Skin of body (tissue), 3 donors: ENCODE measurements at places on chromosomes 4 and X.

DNA sequence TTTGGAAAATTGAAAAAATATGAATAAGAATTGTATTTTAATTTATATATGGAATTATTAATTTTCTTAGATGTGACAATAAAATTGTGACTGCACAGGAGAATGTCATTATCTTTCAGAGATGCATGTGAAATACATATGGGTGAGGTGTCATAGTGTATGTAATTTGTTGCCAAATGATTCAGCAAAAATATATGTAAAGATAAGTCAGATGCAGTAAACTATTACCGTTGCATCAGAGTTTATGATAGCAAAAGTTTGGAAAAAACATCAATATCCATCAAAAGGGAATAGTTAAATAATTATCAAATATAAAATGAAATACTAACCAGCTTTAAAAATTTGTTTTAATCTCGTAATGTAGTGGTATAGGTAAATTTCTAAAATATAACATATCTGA is 10.4 kb upstream of the SLC7A11 start:
- no peak for DNase-seq

DNA sequence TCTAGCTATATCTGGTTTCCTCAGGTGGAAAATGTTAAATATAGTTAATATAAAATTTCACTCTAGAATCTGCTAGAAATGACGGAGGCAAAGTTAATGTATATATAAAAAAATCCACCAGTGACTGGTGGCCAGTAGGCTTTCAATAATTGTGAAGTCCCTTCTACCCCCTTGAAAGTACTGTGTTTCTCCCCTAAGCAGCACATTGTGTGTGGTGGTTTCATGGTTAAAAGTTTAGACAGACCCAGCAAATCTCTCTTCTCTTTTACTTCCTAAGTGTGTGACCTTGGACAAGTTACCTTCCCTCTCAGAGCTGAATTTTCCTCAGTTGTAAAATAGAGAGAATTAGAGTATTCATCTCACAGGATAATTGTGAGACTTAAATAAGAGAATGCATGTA is 600 bp upstream of the HEPH start:
- no peak for DNase-seq

DNA sequence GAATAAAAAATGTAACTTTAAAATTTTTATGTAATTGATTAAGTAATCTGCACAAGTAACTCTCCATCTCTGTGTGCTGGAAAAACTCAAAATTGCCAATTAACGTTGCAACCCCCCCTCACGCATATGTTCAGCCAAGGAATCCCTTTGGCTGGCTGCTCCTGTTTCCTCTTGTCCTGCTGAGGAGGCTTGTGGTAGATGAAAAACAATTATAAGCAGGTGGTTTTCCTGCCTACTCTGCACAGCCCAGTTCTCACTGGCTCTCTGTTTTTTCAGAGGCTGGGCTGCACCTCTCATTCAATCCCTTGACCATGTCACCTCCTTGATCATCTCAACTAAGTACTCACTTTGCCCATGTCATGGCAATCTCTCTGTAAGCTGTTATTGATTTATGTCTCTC is 1068.4 kb downstream of the ARAP2 start:
- no peak for DNase-seq

- DNase-seq: no peak
Observed at GRCh38 chr4:2497931-2498330, 29.0 kb downstream of the RNF4 start.

- DNase-seq: peak; percentile 56
Observed at GRCh38 chr4:10106421-10107039, 10.1 kb downstream of the WDR1 start.

GRCh38 chr4:81628489-81628888 is 156.8 kb upstream of the RASGEF1B start:
- no peak for DNase-seq

DNA sequence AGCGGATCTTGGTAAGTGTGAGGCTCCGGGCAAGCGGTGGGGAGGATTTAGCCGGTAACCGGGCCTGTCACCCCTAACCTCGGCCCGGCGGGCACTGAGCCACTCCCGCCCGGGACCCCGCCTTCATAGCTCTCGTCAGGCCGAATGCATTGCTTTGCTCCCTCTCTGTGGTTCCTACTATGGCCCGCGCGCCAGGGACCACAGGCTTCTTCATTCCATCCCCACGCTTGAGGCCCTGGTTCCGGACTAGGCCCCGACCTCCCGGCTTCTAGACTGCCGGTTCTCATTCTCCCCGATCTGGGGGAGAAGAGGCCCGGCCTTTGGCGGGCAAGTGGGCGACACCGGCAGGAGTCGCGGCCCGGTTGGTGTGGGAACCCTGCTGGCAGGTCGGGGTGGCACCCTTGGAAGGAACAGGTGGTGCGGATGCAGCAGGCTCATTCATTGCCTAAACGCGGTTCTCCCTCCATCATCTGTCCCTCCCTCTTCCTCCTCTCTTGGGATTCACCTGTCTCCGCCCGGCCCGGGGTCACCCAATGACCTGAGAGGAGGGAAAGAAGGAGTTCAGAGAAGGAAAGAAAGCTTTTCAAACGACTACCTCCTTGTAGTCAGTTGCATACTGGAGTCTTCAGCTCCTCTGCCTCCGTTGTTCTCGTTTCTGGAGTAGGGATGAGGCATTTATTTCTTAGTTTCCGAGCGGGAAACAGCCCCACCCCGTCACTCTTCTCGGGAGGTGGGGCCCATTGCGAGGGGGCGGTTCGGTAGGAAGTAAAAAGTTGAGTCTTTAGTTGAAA is at the start of gene NDUFC1:
NDUFC1 (minus strand) TSS at position 657 of the 791 bp plus-strand sequence. CDS start 6,679 bp downstream, outside the sequence.
- DNase-seq: peak; percentile 52

DNA sequence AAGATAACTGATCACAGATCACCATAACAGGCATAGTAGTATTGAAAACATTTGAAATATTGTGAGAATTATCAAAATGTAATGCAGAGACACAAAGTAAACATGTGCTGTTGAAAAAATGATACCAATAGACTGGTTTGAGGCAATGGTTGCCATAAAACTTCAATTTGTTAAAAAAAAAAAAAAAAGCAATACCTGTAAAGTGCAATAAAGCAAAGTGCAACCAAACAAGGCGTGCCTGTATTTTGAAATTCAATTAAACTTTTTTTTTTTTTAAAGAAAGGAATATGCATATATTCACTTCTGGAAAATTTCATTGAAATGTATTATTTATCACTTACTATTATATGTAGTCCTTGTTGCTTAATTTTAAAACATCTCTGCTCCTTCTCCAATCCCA is 27.7 kb downstream of the TMEM154 start:
- no peak for DNase-seq

- DNase-seq: no peak
Observed at GRCh38 chr4:76279462-76279861, 27.1 kb upstream of the STBD1 start.

DNA sequence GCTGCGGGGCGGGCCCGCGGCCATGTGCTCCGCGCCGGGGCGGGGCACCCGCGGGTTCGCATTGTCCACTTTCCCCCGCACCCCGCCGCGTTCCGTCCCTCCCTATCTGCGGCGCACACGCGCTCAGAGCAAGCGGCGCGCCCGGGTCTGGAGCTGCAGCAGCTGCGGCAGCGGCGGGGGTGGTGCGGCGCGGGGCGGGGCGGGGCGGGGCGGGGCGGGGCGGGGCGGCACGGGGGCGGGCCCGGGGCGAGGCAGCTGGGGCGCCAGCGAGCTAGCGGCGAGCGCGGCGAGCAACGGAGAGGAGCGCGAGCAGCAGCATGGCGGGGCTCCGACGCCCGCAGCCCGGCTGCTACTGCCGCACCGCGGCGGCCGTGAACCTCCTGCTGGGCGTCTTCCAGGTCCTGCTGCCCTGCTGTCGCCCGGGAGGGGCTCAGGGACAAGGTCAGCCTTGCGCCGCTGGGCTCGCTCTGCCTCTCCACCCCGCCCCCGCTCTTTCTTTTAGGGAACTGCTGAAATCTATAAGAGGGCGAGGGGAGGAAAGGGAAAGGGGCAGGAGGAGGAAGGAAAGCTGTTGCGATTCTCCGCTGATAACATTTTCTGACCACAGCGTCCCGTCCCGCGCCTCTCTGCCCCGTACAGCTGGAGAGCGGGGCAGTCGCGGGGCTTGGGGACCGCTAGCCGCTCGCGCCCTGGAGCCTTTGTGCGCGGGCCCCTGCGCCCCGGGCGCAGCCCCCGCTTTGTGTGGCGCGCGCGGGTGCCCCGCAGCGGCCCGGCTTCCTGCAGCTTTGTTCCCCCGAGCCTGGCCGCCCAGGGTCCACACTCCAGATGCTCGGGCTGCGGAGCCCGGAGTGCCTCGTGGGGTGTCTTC is at the start of gene TMEM131L:
TMEM131L (plus strand) TSS at position 280 of the 868 bp plus-strand sequence; CDS start at position 318, 38 bp downstream.
- peak; percentile 79 for DNase-seq

- DNase-seq: no peak
Observed at GRCh38 chr4:164948975-164949374, 28.5 kb downstream of the TRIM61 start.

- DNase-seq: no peak
Observed at GRCh38 chrX:8987672-8988250, 46.2 kb downstream of the FAM9B start.

DNA sequence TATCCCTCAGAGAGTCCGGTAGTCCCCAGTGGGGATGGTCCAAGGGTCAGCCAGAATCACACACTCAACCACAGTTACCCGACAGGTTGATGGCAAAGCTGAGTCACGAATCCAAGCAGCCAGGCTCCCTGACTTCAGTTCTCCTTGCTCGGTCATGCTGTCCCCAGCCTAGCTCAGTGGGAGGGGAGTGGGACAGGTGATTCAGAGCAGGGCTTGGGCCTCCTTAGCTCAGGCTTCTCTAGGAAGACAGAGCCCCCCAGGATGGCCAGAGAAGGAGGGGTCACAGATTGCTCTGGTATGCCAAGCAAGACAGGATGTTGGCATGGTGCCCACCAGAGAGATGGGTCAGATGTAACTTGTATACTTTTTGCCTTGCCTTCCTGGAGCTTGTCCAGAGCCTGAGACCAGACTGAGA is 66.5 kb downstream of the EFNB1 start:
- DNase-seq: peak; percentile 11

DNA sequence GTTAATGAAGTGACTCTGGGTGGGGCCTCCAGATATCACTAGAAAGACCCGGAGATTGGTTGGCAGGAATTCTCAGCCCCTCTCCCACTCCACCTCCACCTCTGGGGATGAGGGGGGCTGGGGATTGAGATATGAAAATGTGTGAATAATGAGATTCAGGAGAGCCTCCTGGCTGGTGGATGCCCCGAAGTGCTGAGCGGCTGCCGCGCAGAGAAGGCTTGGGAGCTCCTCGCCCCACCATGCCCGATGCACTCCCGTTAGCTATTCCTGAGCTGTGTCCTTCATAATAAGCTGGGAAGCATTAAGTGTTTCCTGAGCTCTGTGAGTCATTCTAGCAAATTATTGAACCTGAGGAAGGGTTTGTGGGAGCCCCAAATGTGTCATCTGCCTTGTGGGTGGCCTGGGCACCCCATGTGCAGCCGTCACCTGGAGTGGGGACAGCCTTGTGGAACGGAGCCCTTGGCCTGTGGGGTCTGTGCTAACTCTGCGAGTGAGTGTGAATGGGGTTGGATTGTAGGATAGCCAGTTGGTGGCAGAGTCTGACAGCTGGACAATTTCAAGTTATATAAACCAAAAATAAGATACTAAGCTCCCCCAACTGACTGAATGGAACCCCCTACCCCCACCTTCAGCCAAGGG is 4.4 kb upstream of the MAEA start:
- no peak for DNase-seq

DNA sequence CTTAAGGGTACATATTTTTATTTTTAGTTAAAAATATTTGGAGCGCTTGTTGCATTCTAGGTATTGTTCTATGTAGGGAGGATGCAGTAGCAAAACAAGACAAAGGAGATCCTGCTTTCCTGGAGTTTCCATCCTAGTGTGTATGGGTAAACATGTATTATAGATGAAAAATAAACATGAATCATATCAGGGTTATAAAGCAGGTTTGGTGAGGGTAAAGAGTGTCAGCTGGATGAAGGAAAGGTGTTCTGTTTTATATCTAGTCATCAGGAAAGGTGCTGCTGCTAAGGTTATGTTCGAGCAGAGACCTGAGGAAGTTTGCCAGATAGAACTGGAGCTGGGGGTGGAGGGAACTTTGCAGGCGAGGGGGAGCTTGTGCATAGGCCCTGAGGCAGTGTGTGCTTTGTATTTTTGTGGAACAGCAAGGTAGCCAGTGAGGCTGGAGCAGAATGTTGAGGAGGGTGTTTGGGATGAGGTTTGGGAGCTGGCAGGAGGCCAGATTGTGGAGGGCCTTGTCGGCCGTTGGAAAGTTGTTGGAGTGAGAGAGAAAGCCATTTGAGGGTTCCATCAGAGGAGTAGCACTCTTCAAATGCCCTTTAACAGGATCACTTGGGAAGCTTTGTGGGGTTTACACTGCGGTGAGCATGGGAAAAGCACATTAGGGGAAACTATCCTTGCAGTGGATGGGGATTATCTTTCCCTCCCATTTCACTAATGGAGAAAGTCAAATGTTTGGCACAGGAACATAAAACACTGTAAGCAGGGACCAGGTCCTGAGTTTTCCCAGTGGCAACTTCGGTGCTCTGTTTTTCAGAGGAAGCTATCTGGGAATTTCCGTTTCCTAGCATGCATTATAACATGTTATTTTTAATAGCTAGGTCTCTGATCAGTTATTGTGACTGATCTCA is 35.9 kb downstream of the AFF1 start:
- DNase-seq: no peak
